ENCODE measurements at places on chromosomes 5 and 9. TPM values are rescaled to one million over a fixed set of nuclear protein-coding genes. Genes with fewer than 3 reads are reported as not detected.

CER1 gene
- total RNA-seq = not detected

DNA sequence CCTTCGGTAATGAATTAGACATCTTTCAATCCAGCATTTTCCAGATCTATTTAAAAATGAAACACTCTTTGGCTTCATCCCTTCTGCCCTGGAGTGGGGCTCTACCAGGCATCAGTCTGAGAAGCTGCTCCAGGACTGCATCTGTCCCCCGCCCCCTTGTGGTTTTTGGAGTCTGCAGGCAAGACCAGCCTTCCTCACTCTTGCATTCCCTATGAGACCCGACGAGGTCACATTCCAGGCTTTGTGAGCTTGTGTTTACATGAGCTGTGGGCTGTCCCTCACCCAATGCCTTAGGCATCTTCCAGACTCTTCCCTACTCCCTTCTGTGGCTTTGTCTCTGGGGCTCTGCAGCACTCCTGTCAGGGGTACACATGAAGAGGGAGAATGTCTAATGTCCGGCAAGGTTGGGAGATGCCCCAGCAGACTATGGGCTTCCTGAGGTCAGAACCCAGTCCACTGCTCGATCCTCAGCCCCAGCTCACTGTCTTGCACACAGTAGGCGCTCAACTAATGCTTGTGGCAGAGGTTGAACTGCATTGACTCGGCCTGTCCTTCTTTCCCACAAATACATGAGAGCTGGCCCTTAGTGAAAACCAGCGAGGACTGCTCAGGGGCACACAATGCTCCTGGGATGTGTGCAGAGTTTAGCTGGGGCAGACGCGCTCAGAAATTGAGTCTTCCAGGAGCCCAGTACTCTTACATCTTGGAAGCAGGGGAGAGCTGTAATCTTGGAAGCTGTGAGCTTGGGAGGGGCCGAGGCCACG, 11.7 kb upstream of the GADD45G start:
- H3K27me3 ChIP-seq = no peaks in the 10 kb centered on the region
- H3K4me1 ChIP-seq = no peaks in the 10 kb centered on the region
- DNase-seq = peak; percentile 35
- no peak overlapping the region for H3K4me3 ChIP-seq

- no peaks in the 10 kb centered on the region for H3K27me3 ChIP-seq
- DNase-seq = peak; percentile 39
- H3K4me3 ChIP-seq = peak overlapping the region; percentile 90
- peaks cover 4% of the 10 kb centered on the region for H3K36me3 ChIP-seq
These were observed 1.0 kb upstream of the SAP30L start for GRCh38 chr5:154444556-154445421.

CSNK1G3 gene
- total RNA-seq = 19.1 TPM

GRCh38 chr5:55211184-55211874, 15.8 kb downstream of the MCIDAS start:
- H3K4me1 ChIP-seq = no peaks in the 10 kb centered on the region
- no peak overlapping the region for H3K4me3 ChIP-seq
- no peak for DNase-seq
- no peak overlapping the region for H3K27ac ChIP-seq
- H3K27me3 ChIP-seq = no peaks in the 10 kb centered on the region
- H3K36me3 ChIP-seq = no peaks in the 10 kb centered on the region

CAMLG gene
- total RNA-seq = 9.2 TPM

DNA sequence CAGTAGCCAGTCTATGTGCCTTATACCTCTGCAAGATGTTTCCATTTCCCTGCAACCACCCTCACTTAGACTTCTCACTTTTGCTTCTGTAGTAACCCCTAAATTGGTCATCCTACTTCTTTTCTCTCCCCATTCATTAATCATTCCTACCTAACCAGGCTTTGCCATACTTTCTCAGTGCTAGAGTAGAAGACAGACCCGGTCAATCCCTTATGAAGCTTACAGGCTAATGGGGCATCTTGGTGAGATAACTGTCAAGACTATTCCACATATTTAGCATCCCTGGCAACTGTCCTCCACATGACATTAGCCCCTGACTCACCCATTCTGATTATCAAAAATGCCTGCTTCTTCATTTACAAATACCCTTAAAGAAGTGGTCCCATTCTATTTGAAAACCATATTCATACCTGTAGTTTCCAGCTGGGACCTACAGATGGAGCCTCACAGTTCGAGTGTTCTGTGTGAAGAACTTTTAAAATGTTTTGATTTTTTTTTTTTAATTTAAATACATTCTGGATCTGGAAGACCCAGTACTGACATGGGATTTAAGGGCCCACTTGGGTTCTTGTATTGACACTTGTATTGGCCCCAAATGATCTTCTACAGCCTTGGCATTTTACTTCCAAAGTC, 21.0 kb downstream of the F2RL2 start:
- H3K27me3 ChIP-seq = no peaks in the 10 kb centered on the region
- peaks cover 23% of the 10 kb centered on the region for H3K36me3 ChIP-seq
- no peak overlapping the region for H3K4me3 ChIP-seq
- DNase-seq = no peak
- no peak overlapping the region for H3K27ac ChIP-seq

TAS2R1 gene
- total RNA-seq = not detected

DNA sequence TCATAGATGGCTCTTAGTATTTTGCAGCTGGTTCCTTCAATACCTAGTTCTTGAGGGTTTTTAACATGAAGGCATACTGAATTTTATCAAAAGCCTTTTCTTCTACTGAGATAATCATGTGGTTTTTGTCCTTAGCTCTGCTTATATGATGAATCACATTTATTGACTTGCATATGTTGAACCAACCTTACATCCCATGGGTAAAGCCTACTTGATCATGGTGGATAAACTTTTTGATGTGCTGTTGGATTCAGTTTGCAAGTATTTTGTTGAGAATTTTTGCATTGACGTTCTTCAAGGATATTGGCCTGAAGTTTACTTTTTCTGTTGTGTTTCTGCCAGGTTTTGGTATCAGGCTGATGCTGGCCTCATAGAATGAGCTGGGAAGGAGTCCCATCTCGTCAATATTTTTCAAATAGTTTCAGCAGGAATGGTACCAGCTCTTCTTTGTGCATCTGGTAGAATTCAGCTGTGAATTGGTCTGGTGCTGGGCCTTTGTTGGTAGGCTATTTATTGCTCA, 49.7 kb downstream of the YIPF5 start:
- no peak overlapping the region for H3K4me3 ChIP-seq
- H3K36me3 ChIP-seq = no peaks in the 10 kb centered on the region
- no peak for DNase-seq
- no peaks in the 10 kb centered on the region for H3K27me3 ChIP-seq
- H3K27ac ChIP-seq = no peak overlapping the region

GRCh38 chr9:14400658-14400995, 86.7 kb upstream of the NFIB start:
- H3K36me3 ChIP-seq = no peaks in the 10 kb centered on the region
- no peaks in the 10 kb centered on the region for H3K4me1 ChIP-seq
- H3K27ac ChIP-seq = no peak overlapping the region

DNA sequence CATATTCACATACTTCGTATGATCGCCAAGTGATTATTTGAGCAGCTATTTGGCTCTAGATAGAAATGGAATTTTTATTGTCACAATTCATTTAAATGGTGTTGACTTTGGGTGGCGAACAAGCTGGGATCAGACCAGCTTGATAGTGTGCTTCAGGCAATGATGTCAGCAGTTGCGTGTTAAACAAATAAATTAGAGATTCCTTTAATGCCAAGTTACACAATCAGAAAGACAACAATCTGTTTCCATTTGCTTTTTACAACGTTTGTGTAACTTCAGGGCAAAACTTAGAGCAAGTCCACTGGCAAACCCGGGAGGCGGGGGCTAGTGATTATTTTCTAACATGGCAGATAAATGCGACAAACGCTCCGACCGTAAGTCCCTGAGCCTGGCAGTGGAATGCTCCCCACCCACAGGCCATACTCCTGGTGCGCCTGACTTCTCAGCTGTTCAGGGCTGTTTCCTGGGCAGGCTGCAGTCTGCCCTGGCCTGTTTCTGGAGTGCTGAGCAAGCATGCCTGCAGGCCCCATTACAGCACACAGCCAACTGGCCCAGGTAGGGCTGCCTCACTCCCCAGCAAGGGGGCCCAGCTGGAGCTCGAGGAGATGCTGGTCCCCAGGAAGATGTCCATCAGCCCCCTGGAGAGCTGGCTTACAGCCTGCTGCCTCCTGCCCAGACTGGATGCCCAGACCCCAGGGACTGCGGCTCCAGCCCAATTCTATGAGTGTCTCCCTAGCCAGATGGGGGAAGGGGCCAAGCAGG, 88.7 kb downstream of the BASP1 start:
- H3K36me3 ChIP-seq = no peaks in the 10 kb centered on the region
- H3K4me1 ChIP-seq = no peaks in the 10 kb centered on the region
- peaks cover 2% of the 10 kb centered on the region for H3K27me3 ChIP-seq
- no peak for DNase-seq
- H3K27ac ChIP-seq = no peak overlapping the region

GRCh38 chr5:129844764-129845163, 59.5 kb upstream of the CHSY3 start:
- H3K27me3 ChIP-seq = no peaks in the 10 kb centered on the region
- no peak overlapping the region for H3K4me3 ChIP-seq
- H3K36me3 ChIP-seq = no peaks in the 10 kb centered on the region
- H3K4me1 ChIP-seq = no peaks in the 10 kb centered on the region

MAMDC2 gene
- total RNA-seq = 4.4 TPM

GRCh38 chr5:154999865-155000264, 13.7 kb upstream of the KIF4B start:
- no peaks in the 10 kb centered on the region for H3K27me3 ChIP-seq
- H3K36me3 ChIP-seq = no peaks in the 10 kb centered on the region
- no peaks in the 10 kb centered on the region for H3K4me1 ChIP-seq
- no peak overlapping the region for H3K27ac ChIP-seq
- DNase-seq = no peak

DNA sequence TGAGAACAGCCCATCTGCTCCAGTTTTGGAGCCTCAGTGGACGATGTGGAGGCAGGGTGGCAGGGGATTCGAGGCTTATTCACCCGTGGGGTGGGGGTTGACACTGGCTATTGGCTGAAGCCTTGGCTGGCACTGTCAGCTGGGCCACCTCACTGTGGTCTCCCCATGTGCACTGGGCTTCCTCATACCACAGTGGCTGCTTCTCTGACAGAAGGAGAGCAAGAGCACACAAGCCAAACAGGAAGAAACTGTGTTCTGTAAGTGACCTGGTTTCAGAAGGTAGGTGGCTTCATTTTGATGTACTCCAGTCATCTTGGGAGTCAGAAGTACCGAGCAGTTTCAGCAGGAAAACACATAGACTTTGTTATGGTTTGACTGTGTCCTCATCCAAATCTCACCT, 24.7 kb upstream of the CTNND2 start:
- DNase-seq = no peak
- no peak overlapping the region for H3K4me3 ChIP-seq
- H3K27ac ChIP-seq = no peak overlapping the region
- H3K36me3 ChIP-seq = no peaks in the 10 kb centered on the region

DNA sequence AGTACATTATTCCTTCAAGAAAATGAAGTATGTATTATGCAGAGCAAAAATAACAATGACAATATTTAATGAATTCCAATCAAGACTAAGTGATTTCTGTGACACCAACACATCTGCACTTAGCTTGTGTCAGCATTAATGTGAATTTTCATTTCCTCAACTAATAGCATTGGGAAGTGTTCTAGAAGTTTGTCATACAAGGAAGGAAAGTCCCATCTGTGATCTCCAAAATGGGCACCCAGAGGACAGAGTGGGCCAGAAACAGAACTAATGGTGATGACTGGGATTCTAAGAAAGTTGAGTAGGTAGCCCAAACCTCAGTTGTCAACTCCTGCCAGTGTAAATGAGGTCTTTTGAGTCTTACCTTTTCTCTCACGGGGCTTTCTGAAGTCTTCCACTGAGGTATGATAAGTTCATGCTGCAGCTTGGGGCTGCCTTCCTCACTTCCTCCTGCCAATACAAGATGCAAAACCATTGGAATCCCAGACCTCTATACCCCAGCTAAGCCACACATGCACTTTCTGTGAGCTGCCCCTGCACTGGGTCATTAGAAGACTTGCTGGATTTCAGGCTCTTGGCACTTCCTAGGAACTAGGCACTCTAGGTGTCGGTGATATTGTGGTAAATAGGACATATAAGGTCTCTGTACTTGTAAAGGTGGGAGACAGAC, 4.9 kb downstream of the ADAM19 start:
- DNase-seq = no peak
- peaks cover 10% of the 10 kb centered on the region for H3K4me1 ChIP-seq
- no peaks in the 10 kb centered on the region for H3K27me3 ChIP-seq
- H3K36me3 ChIP-seq = no peaks in the 10 kb centered on the region
- no peak overlapping the region for H3K4me3 ChIP-seq
- no peak overlapping the region for H3K27ac ChIP-seq

DNA sequence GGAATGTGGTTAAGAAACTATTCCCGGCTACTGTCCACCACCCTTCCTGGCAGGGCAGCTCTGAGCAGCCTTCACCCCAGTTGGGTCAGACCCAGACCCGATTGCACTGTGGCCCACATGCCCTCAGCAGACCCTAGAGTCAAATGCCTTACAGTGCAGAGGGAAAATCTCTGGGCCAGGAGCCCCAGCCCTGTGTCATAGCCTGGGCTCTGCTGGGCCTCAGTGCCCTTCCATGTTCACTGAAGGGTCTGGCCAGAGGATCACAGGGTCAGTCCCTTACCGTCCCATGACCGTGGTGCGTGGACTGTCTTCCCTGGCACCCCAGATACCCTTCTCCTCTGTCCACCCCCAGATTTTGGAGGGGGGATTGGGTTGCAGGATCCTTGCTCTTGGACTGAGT, 73.5 kb upstream of the COL5A1 start:
- H3K27me3 ChIP-seq = no peaks in the 10 kb centered on the region
- no peaks in the 10 kb centered on the region for H3K36me3 ChIP-seq
- no peak overlapping the region for H3K4me3 ChIP-seq
- H3K4me1 ChIP-seq = no peaks in the 10 kb centered on the region
- DNase-seq = no peak
- no peak overlapping the region for H3K27ac ChIP-seq

DNA sequence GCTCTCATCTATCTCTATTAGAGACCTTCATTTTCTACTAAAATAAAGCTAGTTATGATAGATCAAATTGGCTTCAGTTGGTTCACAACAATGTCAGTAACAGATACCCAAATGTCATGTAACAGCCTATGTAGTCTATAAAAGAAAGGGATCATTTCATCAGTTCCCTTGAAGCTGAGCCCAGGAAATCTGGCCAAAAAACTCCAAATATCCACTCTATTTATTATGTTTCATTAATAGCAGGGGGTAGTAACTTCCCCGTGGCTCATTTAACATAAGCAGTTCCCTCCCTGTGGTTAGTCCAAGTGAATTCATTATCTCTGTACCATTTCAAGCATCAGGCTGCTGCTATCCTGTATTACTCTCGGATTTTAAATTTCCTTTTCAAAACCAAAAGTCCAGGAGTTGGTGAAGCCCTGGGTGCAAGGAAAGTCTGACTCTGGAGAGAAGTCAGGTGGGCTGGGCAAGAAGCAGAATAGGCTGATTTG, 66.0 kb downstream of the SH3PXD2B start:
- no peak overlapping the region for H3K4me3 ChIP-seq
- no peak for DNase-seq
- H3K27me3 ChIP-seq = no peaks in the 10 kb centered on the region
- H3K36me3 ChIP-seq = no peaks in the 10 kb centered on the region
- H3K4me1 ChIP-seq = peaks cover 5% of the 10 kb centered on the region

GRCh38 chr9:70411121-70411929, 3.1 kb downstream of the KLF9 start:
- H3K27me3 ChIP-seq = no peaks in the 10 kb centered on the region
- H3K27ac ChIP-seq = peak overlapping the region; percentile 87
- peak overlapping the region; percentile 89 for H3K4me3 ChIP-seq
- DNase-seq = no peak
- peaks cover 34% of the 10 kb centered on the region for H3K4me1 ChIP-seq

NSG2 gene
- total RNA-seq = not detected

GRCh38 chr5:134626369-134627014, 6.1 kb downstream of the SAR1B start:
- no peak for DNase-seq
- no peaks in the 10 kb centered on the region for H3K27me3 ChIP-seq
- peaks cover 16% of the 10 kb centered on the region for H3K4me1 ChIP-seq
- peaks cover 5% of the 10 kb centered on the region for H3K36me3 ChIP-seq
- no peak overlapping the region for H3K4me3 ChIP-seq

All from liver (tissue), 10 donors.